ENCODE measurements at places on chromosomes 7 and 10. TPM values are rescaled to one million over a fixed set of nuclear protein-coding genes. Genes with fewer than 3 reads are reported as not detected.
A peak's percentile ranks its signal among the peaks of the same experiment; 100 is the strongest.

GRCh38 chr10:109454691-109455090, 468.6 kb downstream of the XPNPEP1 start:
- no peak for DNase-seq

- DNase-seq, result no peak
These were observed 32.1 kb upstream of the GTF2I start for GRCh38 chr7:74625446-74625845.

DNA sequence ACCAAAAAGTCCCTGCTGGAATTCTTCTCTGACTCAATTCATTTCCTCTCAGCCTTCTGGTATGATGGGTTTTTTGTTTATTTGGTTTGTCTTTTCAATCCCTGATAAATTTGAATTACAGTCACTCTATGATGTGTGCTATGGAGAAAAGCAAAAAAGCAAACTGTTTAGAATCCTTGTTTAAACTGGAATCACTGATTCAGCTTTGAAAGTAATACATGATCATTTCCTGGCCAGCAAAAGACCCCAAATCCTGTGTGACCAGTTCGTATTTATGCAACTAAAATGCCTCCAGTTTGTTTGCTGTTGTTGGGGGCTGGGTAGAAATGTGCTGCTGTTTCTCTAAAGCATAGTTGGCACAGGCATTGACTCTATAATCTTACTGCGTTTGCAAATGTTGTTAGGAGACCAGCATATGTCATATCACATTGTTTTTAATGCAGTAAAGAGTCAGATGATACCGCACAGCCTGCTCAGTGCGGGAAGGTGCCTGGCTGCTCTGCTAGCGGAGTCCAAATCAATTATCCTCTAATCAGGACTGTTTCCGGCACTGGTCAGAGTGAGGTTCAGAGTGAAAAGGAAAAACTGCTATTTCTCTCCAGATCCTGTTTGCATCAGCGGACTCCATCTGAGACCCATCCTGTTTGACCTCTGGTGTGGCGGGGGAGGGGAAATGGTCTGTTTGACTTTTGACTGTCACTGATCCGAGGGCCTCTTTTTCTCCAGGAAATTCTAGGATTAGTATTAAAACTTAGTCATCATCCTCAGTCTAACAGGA, 40.6 kb upstream of the ADD3 start:
- DNase-seq, result no peak

DNA sequence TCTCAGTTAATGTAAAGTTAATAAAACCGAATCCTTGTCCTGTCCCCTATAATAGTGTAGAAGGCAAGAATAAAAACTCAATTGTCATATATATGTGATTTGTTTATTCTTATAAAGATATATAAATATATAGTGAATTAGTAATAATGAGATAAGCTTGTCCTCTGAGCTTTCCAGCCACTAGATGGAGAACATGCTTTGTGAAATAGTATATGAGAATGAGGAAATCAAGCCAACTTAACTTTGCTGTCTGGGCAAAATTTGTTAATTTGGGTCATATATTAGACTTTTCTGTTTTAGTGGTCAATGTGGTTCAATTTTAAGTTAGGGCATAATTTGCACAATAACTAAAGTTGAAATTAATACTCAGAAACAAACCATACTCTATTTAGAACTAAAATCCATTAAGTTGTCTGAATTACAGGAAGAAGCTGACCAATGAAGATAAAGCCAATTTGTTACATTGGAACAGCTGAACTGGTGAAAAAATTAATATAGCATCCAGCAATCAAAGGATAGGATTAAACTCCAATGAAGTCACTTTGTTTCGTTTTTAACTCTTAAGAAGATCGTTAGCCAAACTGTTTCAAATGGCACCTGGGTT, 595.0 kb downstream of the ARL4A start:
- no peak for DNase-seq

GRCh38 chr10:126060261-126060931, 164.0 kb downstream of the FANK1 start:
- DNase-seq, result peak; percentile 48

DNA sequence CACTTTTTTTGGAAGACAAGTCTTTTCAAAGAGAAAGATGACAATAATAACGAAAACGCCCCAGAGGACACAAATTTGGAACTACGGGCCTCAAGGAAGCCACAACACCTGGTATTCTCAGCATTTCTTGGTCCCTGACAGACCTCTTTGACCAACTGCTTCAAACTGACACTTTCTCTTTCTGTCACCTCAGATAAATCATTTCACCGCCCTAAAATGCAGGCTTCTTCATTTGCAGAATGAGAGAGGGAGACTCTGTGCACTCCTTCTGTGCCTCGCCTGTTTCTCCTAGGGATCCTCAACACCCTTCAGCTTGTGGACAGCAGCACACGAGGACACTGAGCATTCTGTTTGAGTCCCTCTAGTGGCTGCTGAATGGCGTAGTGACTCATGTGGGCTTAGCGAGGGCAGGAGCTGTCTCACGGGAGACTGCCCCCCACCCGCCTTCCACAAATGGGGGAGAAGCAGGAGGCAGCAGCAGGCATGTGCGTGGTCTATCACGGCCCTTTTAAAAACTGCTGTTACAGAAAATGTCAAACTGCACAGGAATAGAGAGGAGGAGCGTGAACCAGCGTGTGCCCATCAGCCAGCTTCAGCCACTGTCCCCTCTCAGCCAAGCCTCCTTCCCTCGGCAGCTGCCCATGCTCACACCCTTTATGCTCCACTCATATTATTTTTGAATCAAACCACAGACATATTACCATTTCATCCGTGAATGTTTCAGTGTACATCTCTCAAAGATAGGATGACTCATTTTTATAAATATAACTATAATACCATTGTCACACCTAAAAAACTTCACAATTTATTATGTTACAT, 41.4 kb downstream of the GSDME start:
- DNase-seq, result no peak

TMEM270 gene
- not detected for total RNA-seq

AKR1D1 gene
- total RNA-seq, result not detected

GRCh38 chr10:98431016-98431415, 15.7 kb downstream of the HPS1 start:
- peak; percentile 88 for DNase-seq

DNAJC30 gene
- total RNA-seq, result 13.2 TPM

BAG3 gene
- total RNA-seq, result 151 TPM

MBL2 gene
- not detected for total RNA-seq

GPR141 gene
- 0.64 TPM for total RNA-seq

Measured in left ventricle myocardium superior (tissue), 1 donor.